ENCODE measurements at places on chromosomes 7 and 10.

DNA sequence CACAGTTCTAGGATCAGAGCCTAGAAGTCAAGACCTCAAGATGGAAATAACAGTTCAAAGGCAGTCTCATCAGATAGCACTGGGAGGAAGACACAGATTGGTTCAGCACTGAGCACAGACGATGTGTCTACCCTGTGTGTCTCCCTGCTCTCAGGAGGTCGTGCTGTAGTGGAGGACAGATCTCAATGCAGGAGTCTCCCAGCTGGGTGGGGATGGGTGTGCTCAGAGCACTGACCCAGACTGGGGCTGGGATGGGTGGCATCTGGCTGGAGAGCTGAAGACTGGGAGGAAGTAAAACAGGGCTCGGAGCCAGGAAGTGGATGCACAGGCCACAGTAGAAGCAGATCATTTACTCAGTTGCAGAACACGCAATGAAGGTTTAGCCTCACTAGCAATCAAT lies 69.5 kb upstream of the GDF10 start:
- no peak for DNase-seq

DNA sequence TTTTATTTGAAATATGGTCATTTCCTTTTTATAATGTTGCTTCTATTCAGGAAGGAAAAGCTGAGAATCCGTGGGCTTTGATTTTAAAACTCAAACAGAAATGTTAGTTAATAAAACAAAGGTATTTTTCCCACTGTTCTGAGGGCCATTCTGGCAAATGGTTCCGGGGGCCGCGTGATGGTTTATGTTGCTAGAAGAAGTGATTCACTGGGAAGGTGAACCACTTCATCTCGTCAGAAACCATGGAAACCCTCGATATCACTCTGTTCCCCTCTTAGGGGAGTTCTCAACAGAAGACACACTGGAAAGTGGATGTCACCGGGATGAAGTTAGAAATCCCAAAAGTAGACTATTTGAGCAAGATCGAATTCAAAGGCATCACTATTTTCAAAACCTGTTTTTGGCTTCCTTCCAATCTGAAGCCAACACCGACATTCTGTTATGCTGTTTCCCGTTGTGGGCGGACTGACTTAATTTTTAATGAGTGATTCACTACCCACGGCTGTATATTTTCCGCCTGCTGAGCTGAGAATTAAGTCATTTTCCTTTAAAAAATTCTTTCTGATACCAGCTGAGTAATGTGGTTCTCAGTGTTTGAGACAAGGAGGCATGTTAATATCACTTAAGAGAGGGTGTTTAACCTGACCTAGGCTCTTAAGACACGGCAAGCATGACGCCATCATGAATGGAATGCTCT lies 84.1 kb downstream of the PTPRE start:
- peak; percentile 81 for DNase-seq

DNA sequence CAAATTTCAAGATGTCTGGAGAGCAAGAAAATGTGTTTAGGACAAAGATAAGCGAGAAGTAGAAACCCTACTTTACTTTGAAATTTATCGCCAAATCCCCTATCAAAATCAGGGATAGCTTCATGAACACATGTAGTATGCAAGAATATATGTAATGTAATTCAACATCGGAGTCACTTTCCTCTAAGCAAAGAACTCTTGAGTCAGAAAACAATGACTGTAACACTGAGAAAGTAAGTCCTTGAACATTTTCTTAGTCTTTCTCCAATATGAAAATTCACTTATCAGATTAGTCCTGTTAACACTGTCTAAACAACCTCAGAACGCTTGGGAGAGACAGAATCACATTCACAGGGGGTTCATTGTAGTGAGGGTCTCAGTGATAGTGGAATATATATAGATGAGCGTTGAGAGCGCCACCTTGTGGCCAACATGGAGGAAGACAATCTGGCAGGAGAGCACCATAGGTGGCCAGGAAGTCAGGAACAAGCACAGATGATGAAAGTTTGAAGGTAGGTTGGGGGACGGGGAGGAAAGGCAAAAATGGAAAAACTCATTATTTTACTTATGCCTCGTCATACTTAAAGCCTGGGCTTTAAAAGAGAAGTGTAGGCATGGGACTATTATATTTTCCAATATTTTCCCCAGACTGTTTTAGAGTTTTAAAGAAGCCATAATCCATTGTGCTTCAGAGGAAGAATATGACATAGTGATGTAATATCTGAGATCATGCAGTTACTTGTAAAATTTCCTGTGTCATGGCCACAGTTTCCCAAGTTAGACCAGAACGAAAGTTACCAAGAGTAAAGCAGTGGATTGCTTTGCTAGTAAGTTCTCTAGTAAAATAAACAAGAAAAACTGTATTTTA lies 115.5 kb upstream of the GNAI1 start:
- DNase-seq = peak; percentile 74

DNA sequence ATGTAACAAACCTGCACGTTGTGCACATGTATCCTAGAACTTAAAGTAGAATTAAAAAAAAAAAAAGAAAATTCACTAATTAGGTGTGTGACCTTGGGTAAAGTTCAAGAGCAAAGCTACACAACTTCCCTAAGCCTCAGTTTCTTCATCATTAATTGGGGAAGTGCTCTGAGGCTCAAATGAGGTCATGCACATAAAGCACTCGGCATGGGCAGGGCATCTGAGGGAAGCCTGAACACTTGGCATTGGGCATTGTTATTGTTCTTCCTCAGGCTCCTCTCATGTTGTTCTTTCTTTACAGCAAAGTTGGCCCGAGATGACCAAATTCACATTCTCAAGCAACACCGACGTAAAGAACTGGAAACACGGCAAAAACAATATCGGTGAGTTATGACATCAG lies 21.5 kb downstream of the ALOX5 start:
- DNase-seq = no peak

DNA sequence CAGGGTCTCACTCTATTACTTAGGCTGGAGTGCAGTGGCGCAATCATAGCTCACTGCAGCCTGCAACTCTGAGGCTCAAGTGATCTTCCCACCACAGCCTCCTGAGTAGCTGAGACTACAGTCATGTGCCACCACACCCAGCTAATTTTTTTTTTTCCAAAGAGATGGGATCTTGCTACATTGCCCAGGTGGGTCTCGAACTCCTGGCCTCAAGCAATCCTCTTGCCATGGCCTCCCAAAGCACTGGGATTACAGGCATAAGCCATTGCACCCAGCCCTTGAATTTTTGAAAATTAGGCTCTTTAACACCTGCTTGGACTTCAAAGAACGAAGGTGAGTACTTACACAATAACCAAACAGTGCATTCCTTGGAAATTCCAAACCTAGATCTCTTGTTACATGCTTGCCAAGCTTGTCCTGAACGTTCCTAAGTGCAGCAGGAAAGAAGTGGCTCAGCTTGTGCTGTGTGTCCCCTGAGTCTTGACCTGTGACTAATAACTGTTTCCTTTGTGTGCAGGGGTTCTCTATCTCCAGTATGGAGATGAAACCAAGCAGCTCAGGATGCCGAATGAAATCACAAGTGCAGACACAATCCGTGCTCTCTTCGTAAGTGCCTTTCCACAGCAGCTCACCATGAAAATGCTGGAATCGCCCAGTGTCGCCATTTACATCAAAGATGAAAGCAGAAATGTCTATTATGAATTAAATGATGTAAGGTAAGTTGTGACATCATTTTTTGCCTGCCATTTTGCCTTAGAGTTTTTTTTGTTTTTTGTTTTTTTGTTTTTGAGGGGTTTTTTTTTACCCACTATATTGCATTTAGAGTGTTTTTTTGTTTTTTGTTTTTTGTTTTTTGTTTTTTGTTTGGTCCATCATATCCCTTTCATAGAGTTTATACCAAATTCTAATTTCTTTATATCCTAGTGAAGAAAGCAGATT lies 223.8 kb downstream of the KIAA1217 start:
- no peak for DNase-seq

- no peak for DNase-seq
These were observed 38.0 kb downstream of the RBM33 start for GRCh38 chr7:155682484-155682883.

- no peak for DNase-seq
These were observed 116.0 kb downstream of the SLIT1 start for GRCh38 chr10:97069576-97070362.

GRCh38 chr7:78616539-78616938 lies 818.0 kb downstream of the PHTF2 start:
- no peak for DNase-seq

DNA sequence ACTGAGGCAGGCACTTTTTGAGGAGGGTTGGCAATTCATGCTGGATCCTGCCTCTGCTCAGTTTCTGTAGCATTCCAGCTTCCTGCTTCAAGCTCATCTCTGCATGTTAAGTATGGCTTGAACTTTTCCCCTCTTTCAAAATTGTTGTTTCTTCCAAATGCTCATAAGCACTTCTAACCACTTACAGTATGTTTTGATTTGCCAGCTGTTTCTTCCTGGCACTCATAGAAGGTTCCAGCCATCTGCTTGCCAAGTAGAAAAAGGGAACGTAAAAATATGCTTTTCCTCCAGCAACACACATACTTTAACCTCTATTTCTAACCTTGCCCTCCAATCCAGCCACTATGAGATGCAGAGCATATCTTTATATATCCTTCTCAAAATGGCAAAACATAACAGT lies 692.6 kb upstream of the COBL start:
- no peak for DNase-seq

DNA sequence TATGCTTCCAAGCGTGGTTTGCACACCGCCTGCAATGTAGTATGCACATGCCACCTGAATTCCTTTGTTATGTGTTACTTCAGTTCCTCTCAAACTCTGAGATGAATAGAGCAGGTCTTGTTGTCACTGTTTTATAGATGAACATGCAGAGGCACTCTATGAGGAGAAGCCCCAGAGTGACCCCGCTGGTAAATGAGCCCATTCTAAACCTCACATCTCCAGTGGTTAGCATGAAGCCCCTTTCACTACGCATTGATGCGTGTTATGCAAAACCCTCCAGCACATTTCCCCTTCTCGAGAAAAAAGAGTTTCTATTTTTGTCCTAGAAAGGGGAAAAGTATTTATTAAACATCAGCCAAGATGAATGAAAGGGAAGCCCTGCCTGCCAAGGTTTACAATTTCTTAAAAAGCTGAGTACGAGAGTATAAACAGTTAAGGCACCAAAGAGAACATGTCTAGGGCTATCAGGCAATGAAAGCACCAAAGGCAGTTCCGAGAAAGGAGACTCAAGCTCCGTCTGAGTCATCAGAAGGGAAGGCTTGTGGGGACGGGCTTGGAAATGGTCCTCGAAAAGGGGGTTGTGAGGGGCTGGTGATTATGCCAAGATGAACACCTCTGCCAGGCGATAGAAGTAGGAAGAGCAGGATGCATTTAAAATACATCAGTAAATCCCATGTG lies 58.7 kb upstream of the PFKP start:
- no peak for DNase-seq

DNA sequence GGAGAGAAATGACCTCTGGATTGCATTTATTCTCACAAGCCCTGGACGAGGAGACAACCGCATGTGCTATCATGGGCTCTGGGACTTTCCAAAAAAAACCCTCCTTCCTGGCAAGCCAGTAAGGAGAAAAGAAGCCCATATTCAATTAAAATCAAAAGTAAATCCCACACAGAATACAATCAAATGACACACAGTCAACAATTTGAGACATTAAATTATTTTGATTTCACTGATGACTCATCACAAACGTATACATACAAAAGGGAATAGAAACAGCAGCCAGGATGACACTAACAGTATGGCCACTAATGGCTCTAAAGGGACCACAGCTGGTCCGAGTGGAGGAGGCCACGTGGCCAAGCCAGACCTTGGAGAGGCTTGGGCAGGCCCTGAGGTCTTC lies 24.9 kb downstream of the LRRC20 start:
- DNase-seq = no peak

DNA sequence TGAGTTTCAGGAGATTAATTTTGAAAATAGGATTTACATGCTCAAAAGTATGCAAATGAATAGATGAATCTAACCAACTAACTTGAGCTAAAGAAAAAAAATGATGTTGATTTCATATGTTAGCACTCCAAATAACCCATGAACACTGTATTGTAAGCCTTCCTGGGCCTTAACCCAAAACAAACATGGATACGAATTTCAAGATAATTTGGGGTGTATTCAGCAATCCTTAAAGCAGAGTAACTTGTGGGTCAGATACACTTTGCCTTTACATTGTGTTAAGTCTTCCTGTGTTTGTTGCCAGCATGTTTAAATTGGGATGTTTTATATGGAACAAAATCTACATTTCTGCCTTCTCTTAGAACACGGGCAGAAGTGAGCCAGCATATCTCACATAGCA lies 124.2 kb upstream of the WDR11 start:
- DNase-seq = no peak

DNA sequence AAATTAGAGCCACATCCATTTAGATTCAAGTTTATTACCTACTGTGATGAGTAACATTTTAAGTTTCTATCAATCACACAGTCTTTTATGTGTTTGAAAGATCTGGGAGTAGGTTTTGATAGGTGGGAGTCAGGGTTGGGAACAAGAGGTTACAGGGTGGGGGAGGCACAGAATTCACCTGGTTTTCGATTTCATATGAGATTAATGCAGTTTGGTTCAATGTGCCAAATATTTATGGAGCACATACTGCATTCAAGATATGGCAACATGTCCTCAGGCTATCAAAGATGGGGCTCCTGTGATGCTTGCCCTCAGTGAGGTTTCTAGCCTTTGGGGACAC lies 564.1 kb downstream of the SUGCT start:
- no peak for DNase-seq

- DNase-seq = no peak
These were observed 24.5 kb downstream of the MRC1 start for GRCh38 chr10:17833656-17834055.

- no peak for DNase-seq
These were observed 39.4 kb downstream of the SRRM3 start for GRCh38 chr7:76241141-76241540.

GRCh38 chr10:28822719-28823464 lies 145.6 kb downstream of the BAMBI start:
- DNase-seq = no peak

- DNase-seq = no peak
These were observed 307.2 kb downstream of the HGF start for GRCh38 chr7:81462672-81463071.

DNA sequence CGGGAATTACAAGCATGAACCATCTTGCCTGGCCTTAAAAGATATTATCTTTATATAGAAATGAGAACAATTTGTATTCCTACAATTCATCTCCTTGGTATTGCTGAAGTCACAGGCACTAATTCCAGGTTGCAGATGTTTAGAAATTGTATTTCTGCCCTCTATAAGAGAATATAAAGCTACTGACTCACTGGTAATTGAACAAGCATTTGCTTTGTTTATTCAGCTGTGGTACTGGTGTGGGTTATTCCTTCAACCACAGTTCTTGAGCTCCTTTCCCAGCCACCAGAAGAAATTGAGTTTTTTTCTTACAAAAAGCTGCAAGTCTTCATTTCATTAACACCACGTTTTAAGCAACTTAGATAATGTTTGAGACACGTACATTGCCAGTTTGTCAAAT lies 29.0 kb upstream of the MPP7 start:
- DNase-seq = peak; percentile 68

- DNase-seq = no peak
These were observed 36.2 kb upstream of the FAM133B start for GRCh38 chr7:92626281-92626809.

GRCh38 chr7:47557694-47558670 lies 23.9 kb downstream of the TNS3 start:
- peak; percentile 89 for DNase-seq

GRCh38 chr7:587767-588166 lies 68.1 kb upstream of the PDGFA start:
- no peak for DNase-seq
